ENCODE measurements at places on chromosomes 5 and 9.

GRCh38 chr5:5372511-5372910 is 50.0 kb upstream of the ICE1 start:
- no peak for DNase-seq

DNA sequence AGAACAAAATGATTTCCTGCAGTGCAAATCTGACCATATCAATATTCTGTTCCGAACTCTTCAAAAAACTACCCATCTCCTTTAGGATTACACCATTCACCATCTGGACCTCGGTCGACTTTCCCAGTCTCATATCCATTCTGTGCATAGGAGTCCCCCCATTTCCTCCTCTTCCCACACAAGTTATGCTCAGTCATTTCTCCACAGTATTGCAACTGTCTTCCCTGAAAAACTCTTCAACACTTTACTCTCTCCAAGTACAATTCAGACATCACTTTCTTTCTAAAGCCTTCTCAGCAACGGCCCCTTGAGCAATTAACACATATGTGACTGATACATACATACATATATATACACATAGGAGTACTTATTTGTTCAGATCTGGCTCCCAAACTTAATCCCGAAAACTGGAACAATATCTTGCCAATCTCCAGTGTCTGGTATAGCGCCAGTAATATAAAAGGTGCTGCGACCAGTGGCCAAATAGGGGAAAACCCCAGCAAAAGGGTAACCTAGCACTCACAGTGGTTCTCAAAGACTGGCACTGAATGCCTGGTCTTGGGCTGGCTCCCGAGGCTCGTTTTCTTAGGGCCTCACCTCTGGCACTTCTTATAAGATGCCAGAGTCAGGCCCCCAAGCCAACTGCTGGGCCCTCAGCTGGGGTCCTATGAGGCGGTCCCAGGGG is 629 bp downstream of the ZBTB26 start:
- no peak for DNase-seq

DNA sequence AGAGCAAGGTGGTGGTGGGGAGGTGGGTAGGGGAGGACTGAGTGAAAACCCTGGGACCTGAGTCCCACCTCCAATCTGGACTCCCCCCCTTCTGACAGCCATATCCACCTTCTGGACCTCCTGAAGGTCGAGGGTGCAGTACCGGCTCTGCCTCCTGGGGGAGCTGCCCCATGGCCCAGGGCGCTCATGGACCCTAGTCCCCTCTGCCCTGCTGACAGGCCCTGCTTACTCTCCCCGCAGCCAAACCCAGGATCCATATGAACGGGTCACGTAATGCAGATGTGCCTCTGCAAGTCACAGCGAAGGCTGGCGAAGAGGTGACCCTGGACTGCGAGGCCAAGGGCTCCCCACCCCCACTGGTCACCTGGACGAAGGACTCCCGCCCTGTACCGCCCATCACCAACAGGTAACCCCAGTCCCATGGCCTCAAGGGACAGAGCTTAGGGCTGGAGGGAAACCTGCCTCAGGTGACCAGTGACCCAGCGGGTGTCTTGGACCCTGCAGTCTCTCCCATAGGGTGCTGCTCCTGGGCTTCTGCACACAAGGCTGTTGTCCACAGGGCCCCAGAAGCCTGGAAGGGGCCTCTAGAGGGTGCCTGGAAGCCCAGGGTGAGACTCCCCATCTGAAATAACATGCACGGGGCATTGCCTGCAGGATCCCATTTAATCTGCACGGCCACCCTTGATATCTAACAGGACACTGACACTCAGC is 61.7 kb downstream of the HMCN2 start:
- DNase-seq: no peak

DNA sequence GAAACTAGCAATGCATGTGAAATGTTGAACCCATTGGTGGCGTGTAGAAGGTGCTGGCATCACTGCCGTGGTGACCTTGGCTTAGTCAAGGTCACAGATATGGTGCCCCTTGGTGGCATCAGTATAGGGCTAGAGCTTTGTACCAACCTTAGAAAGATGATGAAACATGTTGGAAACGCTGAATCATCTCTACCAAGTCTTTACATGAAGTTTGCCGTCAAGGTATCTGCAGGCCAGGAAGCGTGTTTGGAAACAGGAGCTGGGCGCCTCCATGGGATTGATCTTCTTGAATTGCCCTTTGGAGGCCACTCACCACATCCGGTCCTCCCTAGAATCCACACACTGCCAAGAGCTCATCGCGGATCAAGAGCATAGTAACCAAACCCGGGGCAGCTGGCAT is 16.9 kb upstream of the BOD1 start:
- DNase-seq: no peak

DNA sequence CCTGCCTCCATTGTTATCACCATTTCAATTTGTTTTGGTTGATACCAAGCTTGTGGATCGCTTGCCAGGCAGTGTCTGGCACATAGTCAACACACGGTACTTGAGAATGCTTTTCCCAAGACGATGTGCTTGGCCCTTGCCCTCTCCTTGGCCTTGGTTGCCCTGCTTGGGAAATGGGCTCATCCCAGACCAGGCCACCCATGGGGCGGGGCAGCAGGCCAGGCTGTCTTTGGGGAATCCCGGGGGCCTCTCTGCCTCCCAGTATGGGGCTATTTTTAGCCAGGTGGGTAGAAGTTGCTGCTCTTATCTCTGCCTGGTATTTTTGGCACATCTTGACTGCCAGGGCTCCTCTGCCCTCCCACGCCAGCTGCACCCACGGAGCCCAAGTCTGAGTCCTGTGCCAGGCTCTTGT is 49.9 kb downstream of the LMX1B start:
- DNase-seq: no peak

- no peak for DNase-seq
Measured at GRCh38 chr5:109350537-109351270, 59.1 kb downstream of the PJA2 start.

DNA sequence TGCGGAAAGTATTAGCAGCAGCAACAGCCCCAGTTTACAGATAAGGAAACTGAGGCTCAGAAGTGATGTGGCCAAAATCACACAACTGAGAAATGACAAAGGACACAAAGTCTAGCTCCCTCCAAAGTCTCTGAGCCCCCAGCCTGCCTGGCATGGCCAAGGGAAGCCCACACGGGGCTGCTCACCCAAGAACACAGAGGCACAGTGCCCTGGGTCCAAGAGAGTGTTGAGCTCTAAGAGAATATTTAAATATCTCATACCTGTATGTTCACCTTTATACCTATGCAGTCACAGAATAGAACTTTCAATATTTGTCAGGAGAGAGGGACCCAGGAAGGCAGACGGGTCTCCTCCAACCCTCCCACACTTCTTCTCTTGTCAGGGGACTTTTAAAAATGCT is 16.6 kb downstream of the VAV2 start:
- DNase-seq: no peak

- no peak for DNase-seq
Measured at GRCh38 chr9:126684345-126684744, 70.6 kb downstream of the LMX1B start.

DNA sequence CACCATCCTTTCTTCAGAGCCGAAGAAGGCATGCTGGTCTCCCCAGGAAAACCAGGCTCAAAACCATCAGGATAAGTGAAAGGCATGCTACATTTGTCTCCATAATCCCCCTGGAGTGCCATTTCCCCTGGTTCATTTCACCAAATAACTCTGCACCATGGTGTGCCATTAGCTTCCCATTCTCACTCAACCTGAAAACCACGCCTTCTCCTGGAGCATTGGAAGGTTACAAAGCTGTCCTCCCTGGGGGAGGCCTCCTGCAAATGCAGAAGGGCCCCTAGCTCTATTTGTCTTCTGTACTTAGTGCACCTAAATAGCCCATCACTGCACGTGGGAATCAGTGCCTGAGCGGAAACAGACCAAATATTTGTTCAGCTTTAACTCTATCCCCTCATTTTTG is 90.2 kb upstream of the ICE1 start:
- DNase-seq: no peak

DNA sequence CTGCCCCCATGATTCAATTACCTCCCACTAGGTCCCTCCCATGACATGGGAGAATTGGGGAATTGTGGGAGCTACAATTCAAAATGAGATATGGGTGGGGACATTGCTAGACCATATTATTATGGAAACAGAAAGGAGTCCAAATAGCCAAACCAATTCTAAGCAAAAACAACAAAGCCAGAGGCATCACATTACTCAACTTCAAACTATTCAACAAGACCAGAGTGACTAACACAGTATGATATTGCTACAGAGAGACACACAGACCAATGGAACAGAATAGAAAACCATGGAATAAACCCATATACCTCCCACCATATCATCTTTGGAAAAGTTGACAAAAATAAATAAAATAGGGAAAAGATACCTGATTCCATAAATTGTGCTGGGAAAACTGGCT is 710.5 kb upstream of the CDH9 start:
- no peak for DNase-seq

DNA sequence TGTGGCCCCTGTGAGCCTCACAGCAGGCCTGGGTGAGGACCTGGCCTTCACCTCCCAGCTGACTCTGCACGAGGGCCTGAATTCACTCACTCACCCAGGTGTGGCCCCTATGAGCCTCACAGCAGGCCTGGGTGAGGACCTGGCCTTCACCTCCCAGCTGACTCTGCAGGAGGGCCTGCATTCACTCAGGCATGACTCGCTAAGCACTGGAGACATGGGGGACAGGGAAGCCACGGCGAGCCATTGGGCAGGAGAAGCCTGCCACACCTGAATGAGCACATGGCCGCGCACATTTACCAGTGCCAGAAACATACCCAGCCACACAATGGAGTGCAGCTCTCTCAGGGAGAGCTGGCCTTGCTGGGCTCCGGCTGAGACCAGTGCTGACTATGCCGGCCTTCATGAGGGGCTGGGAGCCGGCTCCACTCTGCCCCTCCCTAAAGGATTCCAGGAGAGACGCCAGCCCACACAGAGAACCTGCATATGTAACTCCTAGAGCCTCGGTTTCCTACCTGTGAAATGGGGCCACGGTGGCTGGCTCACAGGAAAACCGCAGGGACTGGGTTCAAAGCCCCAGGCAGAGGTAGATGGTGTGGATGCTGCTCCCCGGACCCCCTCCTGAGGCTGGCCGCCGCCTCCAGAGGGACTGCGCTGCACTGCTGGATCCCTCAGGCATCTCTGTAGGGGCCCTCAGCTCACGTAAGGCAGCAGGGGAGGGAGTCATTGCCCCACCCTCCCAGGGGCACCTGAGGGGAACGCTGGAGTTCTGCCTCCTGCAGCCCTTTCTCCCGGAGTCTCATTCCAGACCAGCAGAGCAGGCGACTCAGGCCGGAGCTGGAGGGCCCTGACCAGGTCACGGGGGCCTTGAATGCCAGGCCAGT is 7.2 kb downstream of the ADAMTS2 start:
- DNase-seq: no peak

DNA sequence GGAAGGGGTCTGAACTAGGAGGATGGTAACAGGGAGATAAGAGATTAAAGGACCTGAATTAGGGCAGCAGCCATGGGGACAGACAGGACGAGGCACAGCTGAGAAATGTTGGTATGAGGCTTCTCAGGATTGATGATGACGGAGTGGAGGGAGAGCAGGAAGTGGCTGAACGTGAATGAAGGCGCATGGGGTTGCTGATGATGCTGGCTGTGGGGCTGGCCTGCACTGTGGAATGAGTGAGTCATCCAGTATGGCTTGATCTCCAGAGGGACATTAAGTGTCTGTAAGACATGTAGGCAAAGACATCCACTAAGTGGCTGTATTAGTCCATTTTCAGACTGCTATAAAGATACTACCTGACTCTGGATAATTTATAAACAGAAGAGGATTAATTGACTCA is 256.4 kb downstream of the ICE1 start:
- no peak for DNase-seq

- no peak for DNase-seq
Measured at GRCh38 chr5:77718934-77719610, 57.1 kb downstream of the TBCA start.

- no peak for DNase-seq
Measured at GRCh38 chr5:19771174-19771835, 216.7 kb downstream of the CDH18 start.

DNA sequence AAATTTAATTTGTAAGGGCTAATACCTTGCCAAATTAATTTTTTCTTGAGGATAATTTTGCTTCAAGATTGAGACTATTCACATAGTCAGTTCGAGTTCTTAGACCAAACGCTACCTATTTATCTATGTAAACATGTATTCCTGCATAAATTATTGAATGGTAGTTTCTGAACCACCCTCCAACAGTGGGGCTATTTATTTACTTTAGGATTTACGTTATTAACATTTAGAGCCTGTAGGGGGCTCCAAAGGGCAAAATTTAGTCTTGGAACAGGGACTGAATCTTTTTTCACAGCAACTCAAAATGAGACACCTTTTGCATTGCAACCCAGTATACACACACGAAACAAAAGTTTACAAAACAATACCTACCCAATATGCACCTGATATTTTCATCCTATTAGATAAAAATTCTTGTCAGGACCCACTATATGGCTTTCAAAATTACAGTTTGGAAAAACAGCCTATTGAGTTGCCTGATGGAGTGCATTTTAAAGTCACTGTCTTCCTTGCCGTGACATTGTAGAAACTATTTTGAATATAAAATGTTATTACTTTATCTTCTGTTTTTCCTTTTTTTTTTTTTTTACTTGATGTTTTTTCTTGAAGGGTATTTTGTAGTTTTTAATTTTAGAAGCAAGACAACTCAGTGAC is 47.1 kb upstream of the POU4F3 start:
- DNase-seq: no peak

DNA sequence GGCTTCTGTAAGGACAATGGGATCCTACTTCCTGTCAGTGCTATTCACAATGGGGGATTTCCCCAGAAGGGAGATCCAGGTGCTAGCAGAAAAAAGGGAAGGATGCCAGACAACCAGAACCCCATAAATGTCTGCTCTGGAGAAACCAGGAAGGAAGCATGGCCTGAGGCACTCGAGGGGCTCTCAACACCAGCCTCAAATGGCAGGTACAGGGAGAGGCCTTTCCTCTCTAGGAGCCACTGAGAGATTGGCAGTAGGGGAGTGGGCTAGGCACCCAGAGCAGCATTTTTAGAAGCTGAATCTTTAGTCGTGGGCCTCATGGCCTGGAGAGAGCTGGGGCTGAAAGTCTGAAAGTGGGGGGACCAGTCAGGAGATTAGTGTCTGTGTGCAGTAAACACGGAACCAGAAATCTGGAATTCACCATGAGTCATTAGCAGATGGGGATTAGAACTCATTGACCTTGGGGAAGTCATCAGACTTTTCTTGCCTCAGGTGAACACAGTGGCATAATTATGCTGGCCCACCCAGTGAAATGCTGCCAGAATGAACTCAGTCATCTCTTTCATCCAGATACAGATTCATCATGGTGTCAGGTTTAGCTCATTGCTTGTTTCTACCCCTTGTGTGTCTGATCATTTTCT is 28.3 kb downstream of the ARHGEF28 start:
- no peak for DNase-seq

DNA sequence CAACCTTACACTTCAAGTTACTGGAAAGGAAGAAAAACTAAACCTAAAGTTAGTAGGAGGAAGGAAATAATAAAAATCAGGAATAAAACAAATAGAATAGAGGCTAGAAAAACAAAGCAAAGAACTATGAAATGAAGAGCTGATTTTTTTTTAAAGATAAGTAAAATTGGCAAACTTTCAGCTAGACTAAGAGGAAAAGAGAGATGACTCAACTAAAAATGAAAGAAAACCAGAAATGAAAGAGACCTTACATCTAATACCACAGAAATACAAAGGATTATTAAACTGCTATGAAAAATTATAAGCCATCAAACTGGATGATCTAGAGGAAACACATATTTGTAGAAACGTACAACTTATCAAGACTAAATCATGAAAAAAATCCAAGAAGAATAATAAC is 60.0 kb downstream of the PRRC1 start:
- DNase-seq: no peak
